ENCODE measurements at places on chromosomes 7 and 10.
A peak's percentile ranks its signal among the peaks of the same experiment; 100 is the strongest.

GRCh38 chr7:19239951-19240350, 94.7 kb upstream of the FERD3L start:
- no peak for DNase-seq

GRCh38 chr7:84714765-84715164, 472.1 kb downstream of the SEMA3D start:
- DNase-seq = no peak

- no peak for DNase-seq
Measured at GRCh38 chr10:122343135-122343800, 31.2 kb upstream of the PLEKHA1 start.

GRCh38 chr7:72805526-72806494, 22.2 kb downstream of the TYW1B start:
- DNase-seq = no peak

- DNase-seq = no peak
Measured at GRCh38 chr10:95341716-95342130, 50.9 kb upstream of the PDLIM1 start.

GRCh38 chr7:11690395-11690794, 141.6 kb downstream of the THSD7A start:
- no peak for DNase-seq

DNA sequence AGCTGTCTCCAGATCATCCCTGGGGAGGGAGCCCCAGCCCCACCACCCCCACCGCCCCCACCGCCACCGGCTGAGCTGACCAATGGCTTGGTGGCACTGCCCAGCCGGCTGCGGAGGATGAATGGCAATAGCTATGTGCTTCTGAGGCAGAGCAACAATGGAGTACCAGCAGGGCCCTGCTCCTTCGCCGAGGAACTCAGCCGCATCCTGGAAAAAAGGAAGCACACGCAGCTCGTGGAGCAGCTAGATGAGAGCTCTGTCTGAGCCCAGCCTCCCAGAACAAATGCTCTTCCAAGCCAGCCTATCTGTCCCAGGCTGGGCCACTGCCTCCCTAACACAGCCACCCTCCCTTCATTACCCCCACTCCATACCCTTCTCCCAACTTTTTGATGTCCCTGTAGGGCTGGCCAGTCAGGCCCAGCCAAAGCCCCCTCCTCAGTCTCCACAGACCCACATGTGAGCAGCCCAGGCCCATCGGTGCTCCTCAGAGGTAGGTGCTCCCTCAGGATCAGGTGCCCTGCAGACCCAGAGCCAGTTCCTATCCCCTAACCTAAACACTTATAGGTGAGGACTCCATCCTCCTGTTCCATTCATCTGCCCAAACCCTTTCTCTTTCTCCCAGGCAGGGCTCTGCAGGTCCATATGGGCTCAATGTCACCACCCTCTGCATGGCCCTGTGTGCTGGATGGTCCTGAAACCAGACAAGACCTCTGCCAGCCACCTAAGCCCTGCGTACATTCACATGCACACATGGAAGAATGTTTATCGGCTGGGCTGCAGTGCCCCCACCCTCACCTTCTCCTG, 3.2 kb downstream of the MRPL43 start:
- DNase-seq = no peak

- DNase-seq = no peak
Measured at GRCh38 chr10:33967606-33968120, 633.2 kb upstream of the NRP1 start.

DNA sequence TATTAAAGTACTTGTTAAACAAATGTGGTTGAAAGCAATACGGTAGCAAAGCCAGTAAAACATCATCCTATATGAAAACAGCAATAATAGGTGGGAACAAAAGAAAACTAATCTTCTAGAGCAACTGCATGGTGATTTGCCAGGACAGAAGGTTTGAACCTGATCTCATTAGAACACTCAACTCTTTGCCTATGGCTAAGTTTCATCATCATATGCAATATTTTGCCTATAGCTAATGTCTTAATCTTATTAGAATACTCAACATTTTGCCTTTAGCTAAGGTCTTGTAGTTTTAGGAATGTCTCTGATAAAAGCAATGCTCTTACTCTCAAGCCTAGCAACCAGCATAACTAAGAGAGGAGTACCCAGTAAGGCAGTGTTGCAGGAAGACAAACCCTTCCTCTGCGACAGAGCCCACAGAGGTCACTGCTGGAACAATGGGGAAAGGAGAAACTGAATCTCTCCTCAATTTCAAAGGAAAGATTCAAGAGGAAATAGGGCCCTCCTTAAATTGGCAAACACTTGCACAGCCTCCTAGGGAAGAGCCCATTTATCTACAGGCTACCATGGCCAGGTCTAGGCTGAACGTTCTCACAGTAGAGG, 38.3 kb downstream of the CADPS2 start:
- no peak for DNase-seq

DNA sequence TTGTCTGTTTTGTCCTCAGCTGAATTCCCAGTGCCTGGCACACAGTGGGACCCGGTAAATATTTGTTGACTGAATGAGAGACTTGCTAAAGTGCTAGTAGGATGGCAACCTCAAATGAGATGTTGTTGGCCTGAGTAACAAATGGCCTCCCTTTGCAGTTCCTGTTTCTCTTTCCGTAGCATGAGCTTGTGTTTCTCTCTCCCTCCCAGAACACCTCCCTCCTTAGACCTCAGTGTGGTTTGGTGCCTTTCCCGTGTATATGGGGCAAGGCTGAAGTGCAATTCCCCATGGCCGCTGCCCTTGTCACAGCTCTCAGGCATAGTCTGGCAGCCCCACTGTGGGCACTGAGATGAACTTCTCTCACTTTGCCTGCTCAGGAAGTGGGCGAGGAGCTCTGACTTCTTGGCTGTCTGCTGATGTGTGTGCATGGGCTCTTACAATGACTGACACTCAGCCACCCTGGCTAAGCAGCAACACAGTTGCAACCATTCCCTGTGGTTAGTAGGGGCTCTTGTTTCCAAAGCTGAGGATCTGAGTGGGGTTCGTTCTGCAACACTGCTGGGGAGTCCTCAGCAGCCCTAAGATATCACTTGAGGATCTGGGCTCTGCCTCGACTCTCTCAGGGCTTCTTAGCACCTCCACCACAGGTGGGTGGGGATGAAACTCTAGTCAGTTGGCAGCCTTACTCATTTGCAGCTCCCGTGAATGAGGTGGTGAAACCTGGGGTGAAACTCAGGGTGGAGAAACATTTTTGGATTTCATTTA, 136.1 kb downstream of the ICA1 start:
- peak; percentile 47 for DNase-seq

GRCh38 chr10:128053356-128053755, 72.9 kb downstream of the MKI67 start:
- DNase-seq = no peak

DNA sequence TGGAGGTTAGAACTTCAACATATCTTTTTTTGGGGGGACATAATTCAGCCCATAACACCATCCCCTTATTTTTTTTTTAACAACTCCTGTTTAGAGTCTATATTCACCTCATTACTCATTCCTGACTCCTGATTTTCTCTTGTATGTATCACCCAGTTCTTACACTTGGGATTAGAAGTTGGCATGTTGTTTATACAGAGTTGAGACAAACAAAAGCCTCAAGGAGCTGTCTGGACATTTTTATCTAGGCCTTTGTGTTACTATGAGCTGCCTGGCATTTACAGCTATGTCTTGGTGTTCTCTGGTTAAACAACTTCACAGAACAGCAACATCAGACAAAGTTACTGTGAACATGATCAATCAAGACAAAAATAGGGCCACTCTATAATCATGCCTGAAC, 517.5 kb downstream of the KIF20B start:
- DNase-seq = no peak

- no peak for DNase-seq
Measured at GRCh38 chr10:68752711-68753350, 31.8 kb downstream of the CCAR1 start.

GRCh38 chr7:65002972-65003585, 3.4 kb downstream of the ERV3-1 start:
- no peak for DNase-seq

- DNase-seq = no peak
Measured at GRCh38 chr7:27094304-27095049, 1.3 kb downstream of the HOXA1 start.

GRCh38 chr10:91493313-91493712, 83.2 kb downstream of the HECTD2 start:
- no peak for DNase-seq

DNA sequence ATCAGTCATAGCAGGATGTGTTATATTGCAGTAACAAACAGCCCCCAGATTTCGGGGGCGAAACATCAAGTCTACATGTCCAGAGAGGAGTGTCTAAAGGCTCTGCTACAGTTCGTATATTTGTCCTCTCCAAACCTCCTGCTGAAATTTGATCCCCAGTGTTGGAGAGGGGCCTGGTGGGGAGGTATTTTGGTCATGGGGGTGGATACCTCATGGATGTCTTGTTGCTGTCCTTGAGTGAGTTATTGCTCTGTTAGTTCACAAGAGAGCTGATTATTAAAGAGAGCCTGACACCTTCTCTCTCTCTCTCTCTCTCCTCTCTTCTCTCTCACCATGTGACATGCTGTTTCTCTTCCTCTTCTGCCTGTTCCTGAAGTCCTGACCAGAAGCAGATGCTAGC, 343.7 kb downstream of the TCERG1L start:
- no peak for DNase-seq

- no peak for DNase-seq
Measured at GRCh38 chr10:1033601-1034000, 7.9 kb upstream of the IDI2 start.

All from stimulated activated CD4-positive, alpha-beta T cell treated with anti-CD3 and anti-CD28 coated beads, Interleukin-1b, Interleukin-23, amount 100 ng/mL, for 1 hour (primary cell).